ENCODE measurements at places on chromosomes 12 and 14.

GRCh38 chr12:125125271-125125670, 60.0 kb downstream of the AACS start:
- no peak for DNase-seq

DNA sequence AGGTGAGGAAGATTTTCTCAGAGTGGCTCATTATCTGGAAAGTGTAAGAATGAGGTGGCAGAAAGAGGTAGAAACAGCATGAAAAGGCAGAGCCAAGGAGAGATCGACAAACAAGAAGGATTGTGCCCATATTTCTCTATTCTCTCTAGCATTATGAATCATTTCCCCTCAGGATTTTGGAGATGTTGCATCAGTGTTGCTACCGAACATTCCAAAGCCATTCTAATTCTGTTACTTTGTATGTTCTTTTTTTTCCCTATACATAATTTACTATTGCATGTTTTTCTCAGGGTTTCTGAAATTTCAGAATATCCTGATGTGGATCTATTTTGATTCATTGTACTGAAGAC, 61.4 kb downstream of the KICS2 start:
- no peak for DNase-seq

DNA sequence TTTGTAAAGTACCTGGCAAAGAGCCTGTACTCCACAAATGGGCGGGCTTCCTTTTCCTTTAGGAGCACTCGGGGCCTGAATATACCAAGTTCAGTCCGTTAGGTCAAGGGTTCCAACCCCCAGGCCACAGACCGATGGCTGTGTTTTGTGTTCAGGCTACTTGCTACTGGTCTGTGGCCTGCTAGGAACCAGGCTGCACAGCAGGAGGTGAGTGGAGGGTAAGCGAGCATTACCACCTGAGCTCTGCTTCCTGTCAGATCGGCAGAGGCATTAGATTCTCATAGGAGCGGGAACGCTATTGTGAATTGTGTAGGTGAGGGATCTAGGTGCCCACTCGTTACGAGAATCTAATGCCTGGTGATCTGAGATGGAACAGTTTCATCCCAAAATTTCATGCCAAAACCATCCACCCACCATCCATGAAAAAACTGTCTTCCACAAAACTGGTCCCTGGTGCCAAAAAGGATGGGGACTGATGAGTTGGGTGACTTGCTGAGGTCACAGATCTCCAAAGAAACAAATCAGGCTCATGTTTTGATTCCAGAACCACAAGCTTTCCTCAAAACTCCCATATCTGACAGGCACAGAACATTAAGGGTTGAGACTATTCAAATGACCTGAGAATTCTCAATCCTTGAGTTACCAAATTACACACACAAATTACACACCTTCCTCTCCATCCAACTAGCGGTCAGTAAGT, 4.2 kb downstream of the CSRP2 start:
- no peak for DNase-seq

DNA sequence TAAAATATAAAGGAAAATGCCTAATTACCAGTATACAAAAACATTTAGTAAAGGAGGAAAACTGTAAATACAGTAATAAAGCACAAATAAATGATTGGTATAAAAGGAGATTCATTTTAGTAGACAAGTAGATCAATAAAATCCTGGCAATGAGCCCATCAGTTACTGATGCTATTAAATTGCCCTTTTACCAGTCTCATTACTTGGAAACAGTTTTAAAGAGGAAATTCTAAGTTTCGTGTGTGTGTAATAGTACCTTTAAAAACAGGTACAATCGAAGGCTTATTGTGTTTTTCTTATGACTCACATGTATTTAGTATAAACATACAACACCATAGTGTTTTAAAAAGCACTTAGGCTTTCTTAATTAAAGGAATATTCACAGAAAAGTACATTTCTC, 46.4 kb upstream of the SYT10 start:
- DNase-seq, result no peak

GRCh38 chr14:58288106-58288792, 10.1 kb upstream of the ARID4A start:
- no peak for DNase-seq

- no peak for DNase-seq
Measured at GRCh38 chr14:42569227-42569626, 962.6 kb downstream of the LRFN5 start.

GRCh38 chr12:57250541-57250940, 446 bp downstream of the STAC3 start:
- DNase-seq, result no peak

DNA sequence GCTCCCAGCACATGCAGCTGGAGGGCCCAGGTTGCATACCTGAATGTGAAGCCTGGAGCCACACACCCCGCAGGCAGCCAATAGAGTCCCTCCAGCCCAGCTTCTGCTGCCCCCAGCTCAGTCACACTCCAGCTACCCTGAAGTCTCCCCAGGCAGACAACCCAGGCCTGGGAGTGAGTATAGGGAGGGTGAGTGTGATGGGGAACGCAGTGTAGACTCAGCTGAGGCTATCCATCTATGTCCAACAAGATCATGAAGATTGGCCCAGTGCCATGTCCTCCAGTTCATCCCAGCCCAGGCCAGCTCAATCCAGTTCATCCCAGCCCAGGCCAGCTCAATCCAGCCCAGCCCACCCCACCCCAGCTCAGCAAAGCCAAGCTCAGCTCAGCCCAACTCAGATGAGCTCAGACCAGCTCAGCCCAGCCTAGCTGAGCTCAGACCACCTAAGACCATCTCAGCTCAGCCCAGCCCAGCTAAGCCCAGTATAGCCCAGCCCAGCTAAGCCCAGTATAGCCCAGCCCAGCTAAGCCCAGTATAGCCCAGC, 330.4 kb downstream of the TMEM121 start:
- no peak for DNase-seq

- no peak for DNase-seq
Measured at GRCh38 chr12:101737476-101737875, 1.8 kb downstream of the SYCP3 start.

DNA sequence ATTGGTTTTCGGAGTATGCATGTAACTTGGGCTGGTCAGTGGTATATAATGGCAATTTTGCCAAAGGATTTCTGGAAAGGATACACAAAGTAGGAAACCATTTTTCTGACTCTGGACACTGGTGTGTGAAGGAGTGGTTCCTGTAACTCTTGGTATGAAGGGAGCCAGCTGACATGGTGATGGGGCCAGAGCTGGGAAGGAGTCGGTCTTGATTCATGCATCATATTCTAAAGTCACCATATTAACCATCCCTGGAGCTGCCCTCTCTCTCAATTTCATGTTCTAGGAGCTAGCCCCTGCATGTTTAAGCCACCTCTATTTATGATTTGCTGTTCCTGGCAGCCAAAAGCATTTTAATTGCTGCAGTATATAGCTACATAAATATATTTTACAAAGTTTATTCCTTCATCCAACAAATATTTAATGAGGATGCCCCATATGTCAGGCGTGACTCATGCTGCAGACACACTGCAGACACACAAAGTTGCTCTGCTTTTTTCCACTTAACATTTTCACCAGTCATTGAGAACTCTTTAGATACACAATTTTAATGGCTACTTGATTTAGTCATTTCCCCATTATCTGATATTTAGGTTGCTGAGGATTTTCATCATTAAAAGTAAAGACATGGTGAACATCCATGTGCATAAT, 78.7 kb upstream of the PSMC1 start:
- no peak for DNase-seq

Data from H54 (cell line).